Activated naive CD4-positive, alpha-beta T cell treated with anti-CD3 and anti-CD28 coated beads, Interleukin-2, amount 50 U/mL, for 16 hours (primary cell): ENCODE measurements at places on chromosomes 6 and 20.

DNA sequence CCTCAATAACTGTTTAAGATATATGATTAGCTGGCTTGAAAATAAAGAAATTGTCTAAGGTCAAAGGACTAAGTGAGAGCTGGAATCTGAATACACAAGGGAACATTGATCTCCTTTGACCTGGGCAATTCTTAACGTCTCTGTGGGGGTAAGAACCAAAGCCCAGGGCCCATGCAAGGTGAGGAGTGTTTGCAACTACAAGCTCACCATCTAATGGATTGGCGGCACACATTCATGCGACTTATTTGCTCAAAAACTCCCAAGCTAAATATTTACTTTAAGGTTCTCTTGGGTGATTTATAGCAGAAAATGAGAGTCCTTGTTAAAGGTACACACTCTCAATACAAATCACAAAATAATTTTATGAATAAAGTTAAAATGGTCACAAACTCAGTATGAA lies 392.0 kb upstream of the FLRT3 start:
- DNase-seq = no peak

- DNase-seq = no peak
Observed at GRCh38 chr6:149024361-149024760, 277.5 kb downstream of the UST start.

DNA sequence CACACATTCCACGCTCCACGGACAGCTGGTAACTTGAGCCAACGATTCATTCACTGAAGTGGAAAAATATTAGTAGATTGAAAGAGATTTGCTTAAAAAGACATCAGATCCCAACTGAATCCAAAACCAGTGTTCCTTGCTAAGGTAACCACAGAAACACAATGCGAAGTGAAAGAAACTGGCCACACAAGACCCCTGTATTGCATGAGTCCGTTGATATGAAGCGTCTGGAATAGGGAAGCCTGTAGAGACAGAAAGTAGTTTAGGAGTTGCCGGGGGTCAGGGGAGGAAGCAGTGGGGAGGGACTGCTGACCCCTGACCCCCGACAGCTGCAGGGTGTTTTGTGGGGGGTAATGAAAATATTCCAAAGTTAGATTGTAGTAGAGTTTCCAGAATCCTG lies 10.0 kb downstream of the PCK1 start:
- no peak for DNase-seq

DNA sequence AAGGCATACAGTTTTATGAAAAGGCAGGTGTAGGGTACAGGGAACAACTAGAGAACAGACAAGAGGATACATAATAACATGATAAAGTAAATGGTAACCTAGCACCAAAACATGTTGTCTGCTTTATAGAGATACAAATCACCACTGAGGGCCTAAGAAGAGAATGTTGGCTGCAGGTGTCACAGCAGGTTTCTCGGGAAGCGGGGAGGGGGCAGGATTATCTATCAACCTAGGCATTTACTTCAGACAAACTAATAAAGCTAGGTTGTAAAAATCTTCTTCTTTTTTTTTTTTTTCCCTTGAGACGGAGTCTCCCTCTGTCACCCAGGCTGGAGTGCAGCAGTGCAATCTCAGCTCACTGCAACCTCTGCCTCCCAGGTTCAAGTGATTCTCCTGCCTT lies 22.7 kb downstream of the PIM1 start:
- DNase-seq = no peak

DNA sequence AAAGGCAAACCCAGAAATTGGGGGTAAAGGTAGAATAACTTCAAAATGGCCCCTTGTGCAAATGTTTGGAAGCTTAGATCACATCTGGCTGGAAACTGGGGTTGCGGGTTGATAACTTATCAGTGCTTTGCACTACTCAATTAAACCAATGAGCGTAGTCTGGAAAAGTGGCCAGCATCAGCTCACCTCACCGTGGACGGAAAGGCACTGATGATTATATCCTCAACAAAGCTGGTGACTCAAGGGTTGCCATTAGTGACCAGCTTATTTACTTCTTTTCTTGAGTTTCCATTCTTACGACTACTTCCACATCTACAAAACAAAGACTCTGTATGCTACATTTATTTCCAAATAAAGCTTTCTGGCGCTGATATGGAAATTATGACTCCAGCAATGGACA lies 198.5 kb upstream of the HEY2 start:
- no peak for DNase-seq

DNA sequence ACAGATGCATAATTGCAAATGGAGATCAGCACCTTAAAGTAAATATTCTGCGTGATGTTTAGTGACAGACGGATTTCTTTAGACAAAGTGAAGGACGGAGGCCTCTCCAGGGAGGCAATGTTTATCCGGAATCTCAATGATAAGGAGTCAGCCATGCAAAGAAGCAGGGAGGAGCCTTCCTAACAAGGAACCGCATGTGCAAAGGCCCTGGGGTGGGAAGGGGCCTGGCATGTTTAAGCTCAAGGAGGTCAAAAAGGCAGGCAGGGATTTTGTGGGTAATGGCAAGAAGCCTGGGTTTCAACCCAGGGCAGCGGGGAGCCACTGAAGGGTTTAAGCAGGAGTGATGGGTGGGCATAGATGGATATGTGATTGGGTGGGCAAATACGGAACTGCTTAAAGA lies 678 bp downstream of the BPIFB3 start:
- no peak for DNase-seq
